Neuronal stem cell (in vitro differentiated cells): ENCODE measurements at places on chromosomes 2 and 18.

DNA sequence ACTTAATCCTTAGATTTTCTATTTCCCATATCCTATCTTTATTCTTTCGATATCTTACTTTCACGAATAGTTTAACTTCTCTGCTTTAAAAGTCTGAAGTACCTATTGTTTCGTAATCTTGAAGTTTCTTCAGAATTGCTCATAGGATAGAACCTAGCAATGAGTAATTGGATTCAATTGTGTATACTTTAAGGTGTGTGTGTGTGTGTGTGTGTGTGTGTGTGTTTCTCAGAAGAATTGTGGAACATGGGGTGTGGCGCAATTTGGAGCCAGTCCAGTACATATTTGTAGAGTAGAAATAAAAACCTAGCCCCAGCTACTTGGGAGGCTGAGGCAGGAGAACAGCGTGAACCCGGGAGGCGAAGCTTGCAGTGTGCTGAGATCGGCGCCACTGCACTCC lies 897.6 kb downstream of the BCL11A start:
- DNase-seq, result no peak

GRCh38 chr18:57048859-57049258 lies 98.0 kb upstream of the BOD1L2 start:
- no peak for DNase-seq

DNA sequence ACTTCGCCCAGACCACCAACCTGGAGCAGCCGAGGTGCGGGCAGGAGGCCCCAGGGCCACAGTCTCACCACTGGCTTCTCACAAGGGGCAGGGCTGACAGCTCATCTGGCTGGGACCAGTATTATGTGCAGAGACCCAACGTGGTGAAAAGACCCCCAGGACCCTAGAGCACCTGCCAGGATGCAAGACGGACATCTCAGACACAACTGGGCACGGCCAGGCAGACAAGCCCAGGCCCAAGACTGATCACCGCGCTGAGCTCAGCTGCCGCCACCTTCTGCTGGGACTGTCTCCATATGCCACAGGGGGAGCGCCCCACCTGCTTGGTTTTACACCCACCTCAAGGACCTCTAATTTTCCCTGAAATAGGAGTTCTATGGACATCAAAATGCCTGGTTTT lies 23.2 kb downstream of the HDAC4 start:
- no peak for DNase-seq

GRCh38 chr18:61985681-61986080 lies 92.9 kb upstream of the RNF152 start:
- no peak for DNase-seq

DNA sequence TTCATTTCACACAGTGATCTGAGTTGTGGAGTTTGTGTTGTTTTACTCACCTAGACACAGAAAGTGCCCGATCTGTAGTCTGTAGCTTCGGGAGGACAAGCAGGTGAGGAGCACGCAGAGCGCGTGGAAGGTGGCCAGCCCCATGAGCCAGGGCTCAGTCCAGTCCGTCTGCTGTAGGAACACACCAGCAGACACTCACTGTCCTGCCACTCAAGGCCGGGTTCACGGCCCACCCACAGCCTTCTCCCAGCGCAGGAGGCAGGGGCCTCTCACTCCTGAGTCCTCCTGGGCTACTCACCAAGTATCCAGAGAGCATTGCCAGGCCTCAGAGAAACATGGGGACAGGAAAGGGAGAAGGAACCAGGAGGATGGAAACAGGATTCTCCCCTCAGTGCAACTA lies 1.7 kb downstream of the TMEM18 start:
- no peak for DNase-seq
